ENCODE measurements at places on chromosomes 2 and 18.

DNA sequence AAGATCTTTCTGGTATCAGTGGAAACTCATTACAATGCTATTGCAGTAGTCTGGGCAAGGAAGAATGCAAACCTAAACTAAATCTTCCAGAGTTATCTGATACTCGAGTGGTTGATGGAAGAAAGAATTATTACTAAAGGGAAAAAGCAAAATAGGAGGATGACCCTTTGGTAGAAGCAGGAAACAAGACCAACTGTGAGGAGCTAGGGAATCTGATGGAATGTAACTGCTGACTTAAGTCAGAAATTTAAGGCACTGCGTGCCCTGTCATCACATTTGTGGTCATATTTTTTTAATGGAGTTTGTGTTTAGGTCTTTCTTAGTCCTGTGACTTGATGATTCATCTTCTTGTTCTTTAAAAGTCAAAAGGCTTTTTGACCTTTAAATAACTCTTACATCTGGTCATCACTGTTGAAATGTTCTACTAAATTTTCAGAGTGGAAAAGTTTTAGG lies 36.5 kb upstream of the ARMC9 start:
- peak; percentile 89 for DNase-seq

DNA sequence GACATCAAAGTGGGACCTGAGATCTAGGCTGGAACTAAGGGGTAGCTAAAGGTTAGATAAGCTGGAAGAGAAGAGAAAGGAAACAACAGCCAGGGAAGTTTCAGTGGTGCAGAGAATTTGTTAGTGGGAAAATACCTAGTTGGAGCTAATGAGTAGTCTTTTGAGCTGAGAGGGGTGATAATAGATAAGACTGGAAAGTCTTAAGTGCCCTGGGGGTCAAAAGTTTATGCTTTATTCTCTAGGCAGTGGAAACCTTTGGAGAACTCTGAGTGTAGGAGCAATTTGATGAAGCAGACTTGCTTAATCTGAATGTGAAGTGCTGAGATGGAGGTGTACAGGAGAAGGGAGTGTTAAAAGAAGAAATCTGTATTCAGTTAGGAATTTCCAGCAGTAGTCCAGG lies 90.8 kb downstream of the CPS1 start:
- DNase-seq = no peak

GRCh38 chr2:111534910-111535352 lies 349.1 kb downstream of the ANAPC1 start:
- peak; percentile 72 for DNase-seq

GRCh38 chr2:46462936-46463335 lies 16.4 kb upstream of the TMEM247 start:
- DNase-seq = no peak

DNA sequence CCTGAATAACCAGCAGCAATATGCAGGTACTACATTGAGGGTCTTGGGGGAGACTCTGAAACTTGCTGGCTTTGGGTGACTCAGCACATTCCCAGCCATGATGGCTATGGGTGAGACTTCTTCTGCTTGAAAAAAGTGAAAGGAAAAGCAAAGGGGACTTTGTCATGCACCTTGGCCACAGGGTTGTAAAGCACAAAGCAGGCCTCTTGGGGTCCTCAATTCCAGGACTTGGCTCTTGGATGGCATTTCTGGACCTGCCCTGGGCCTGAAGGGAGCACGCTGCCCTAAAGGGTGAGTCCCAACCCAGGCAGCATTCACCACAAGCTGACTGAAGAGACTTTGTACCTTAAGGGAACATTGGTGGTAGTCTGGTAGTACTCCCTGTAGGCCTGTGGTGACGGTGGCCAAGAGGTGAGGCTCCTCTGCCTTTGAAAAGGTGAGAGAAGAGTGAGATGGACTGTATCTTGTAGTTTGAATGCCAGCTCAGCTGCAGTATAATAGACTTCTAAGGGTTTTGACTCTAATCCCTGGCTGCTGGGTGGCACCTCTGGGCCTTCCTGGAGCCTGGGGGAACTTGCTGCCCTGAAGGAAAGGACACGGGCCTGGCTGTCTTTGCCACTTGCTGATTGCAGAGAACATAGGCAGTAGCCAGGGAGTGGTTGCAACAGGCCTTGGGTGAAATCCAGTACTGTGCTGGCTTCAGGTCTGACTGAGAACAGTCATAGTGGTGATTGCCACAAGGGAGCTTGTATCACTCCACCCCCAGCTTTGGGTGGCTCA lies 36.5 kb upstream of the CYTIP start:
- no peak for DNase-seq

GRCh38 chr2:102798181-102798580 lies 36.4 kb downstream of the TMEM182 start:
- no peak for DNase-seq

- no peak for DNase-seq
Measured at GRCh38 chr2:11507517-11507916, 26.3 kb upstream of the GREB1 start.

DNA sequence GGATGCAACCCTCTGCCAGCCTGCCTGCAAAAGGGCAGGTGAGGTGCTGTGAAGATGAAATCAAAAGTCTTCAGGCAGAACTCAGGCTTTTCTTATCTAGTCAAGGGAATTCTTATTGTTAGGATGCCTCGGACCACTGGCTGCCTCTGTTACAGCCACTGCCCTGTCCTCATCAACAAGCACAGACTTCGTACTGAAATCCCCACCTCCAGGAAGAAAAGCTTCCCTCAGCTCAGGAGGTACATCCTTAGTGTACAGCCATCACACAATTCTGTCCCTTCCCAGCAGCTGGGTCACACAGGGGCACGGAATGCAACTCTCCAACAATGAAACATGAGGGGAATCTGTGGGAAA lies 10.1 kb upstream of the RNU4ATAC start:
- no peak for DNase-seq

GRCh38 chr2:28414583-28414982 lies 21.9 kb downstream of the FOSL2 start:
- no peak for DNase-seq

GRCh38 chr2:203871371-203871983 lies 3.9 kb downstream of the CTLA4 start:
- no peak for DNase-seq

- no peak for DNase-seq
Measured at GRCh38 chr2:96737831-96738230, 2.0 kb downstream of the LMAN2L start.

DNA sequence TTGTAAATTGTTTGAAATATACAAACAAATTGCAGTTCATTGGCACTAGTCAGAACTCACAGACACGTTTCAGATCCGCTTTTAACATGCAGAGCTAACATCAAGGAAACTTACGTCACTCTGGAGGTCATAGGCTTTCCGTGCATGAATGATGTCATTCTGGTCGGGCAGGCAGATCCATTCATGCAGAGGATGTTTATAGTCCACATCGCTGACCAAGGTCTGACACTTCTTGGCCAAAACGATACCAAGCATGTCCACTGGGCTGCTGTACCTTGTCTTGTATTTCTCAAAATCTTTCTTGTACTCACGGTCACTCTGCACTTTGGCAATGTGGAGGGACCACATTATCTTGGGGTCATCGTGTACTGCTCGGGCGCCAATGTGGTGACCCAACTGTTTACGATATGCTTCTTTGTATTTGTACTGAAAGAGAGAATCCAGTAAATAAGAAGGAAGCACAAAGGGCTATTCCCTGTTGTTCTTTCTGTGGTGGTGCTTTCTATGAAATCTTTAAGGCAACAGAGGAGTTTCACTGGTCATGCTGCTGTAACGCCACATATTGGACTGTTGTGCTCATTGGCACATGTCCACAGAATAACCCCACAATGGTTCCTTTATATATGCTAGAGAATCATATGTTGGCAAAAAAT lies 114.8 kb downstream of the NEB start:
- no peak for DNase-seq

DNA sequence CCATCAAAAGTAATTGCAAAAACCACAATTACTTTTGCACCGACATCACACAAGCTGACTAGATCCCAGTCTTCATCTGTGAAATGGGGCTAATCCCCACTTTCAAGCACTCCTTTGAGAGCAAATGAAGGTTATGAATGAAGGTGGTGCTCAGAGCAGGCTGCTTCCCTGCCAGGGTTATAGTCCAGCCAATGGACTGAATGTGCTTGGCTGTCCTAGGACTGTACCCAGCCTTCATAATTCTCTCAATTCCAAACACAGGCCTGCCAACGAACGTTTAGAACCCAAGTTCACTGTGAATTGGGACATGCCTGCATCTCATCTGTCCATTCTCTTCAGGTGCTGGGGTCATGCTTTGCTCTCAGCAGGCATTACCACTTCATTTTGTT lies 27.8 kb upstream of the ICOS start:
- no peak for DNase-seq

DNA sequence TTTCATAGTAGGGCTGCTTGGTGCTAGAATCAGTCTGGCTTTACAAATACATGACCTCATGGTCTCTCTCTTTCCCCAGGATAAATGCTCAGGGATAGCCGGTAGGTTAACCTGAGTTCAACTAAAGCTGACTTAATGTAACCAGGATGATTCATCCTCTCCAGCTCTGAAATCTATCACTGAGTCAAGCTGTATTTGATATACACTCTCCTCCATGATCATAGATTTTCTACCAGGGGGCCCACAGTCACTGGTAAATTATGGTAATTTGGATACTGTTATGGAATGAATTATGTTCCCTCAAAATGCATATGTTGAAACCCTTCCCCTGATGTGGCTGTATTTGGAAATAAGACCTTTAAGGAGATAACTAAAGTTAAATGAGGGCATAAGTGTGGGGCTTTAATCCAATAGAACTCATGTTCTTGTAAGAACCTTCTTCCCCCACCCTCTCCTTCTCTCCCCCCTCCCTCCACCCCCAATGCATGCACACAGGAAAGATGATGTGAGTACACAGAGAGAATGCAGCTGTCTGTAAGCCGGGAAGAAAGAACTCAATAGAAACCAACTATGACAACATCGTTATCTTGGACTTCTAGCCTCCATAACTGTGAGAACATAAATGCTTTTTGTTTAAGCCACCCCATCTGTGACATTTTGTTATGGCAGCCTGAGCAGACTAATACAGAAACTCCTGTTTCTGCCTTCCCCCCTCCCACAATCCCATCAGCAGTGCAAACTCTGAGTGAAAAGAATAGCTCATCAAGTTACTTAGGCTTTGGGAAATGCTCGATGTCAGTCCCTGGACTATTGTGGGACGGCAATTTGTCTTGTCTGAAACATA lies 134.9 kb upstream of the KYNU start:
- peak; percentile 8 for DNase-seq

GRCh38 chr2:96423828-96424227 lies 81.3 kb downstream of the NEURL3 start:
- no peak for DNase-seq

- DNase-seq = peak; percentile 18
Measured at GRCh38 chr2:16226943-16227664, 286.8 kb downstream of the MYCN start.

GRCh38 chr18:48891721-48892120 lies 59.0 kb downstream of the SMAD7 start:
- no peak for DNase-seq

GRCh38 chr18:36527051-36527450 lies 229.5 kb downstream of the FHOD3 start:
- DNase-seq = no peak

GRCh38 chr2:235382601-235383000 lies 111.2 kb upstream of the AGAP1 start:
- DNase-seq = no peak

GRCh38 chr2:134469516-134470115 lies 215.7 kb downstream of the MGAT5 start:
- DNase-seq = no peak

GRCh38 chr2:218516614-218517013 lies 51.5 kb downstream of the USP37 start:
- DNase-seq = no peak

GRCh38 chr18:49609256-49610021 lies 47.6 kb downstream of the LIPG start:
- DNase-seq = no peak

- DNase-seq = no peak
Measured at GRCh38 chr2:1799174-1799573, 54.9 kb upstream of the PXDN start.

DNA sequence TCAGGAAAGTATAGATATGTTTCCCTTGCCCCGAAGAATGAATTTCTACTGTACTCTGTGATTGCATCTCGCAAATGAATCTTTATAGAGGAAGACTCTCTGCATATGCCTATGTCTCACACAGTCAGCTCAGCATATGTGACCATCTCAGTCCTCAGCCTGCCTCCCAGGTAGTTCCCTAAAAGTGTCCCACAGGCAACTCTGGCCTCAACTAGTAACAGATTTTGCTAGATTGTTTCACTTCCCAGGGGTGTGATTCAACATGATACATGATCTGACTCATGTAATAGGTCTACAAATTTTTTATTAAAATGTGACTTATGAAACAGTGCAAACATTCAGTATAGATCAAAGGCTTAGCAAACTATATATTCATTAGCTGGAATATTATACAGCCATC lies 296.6 kb upstream of the CRIM1 start:
- DNase-seq = no peak

- no peak for DNase-seq
Measured at GRCh38 chr18:73733806-73734314, 413.8 kb downstream of the FBXO15 start.

DNA sequence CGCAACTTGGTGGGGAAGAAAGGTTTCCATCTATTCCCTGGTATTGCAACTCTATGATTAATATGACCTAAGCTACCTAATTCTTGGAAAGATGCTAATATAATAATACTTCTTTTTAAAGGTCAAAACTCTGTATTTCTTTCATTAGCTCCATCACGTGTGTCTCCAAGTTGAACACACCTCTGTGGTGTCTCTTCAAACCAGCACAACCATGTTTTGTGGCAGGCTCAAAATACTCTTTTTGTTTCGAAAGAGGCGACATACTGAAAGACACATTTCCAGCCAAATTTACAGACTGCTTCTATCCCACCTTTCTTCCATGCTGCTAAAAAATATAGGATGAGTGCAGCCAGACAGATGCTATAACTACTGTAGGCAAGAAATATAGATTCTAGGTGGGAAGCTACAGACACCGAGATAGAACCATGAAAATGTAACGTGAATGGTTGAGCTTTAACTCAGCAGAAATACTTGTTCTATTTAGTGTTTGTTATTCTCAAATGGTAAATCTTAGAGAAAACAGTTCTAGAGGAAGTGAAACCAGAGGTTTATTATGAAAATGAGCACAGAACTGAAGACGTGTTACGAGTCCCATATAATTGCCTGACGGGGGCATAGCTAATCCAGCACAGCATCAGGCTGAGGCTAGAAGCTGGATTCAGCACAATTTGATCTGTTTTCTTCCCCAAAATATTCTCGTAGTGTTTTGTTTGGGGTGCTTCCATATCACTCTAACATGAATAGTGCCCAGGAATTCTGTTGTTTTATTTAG lies 991.5 kb upstream of the FANCL start:
- no peak for DNase-seq

- no peak for DNase-seq
Measured at GRCh38 chr2:224922142-224922727, 120.0 kb downstream of the DOCK10 start.

DNA sequence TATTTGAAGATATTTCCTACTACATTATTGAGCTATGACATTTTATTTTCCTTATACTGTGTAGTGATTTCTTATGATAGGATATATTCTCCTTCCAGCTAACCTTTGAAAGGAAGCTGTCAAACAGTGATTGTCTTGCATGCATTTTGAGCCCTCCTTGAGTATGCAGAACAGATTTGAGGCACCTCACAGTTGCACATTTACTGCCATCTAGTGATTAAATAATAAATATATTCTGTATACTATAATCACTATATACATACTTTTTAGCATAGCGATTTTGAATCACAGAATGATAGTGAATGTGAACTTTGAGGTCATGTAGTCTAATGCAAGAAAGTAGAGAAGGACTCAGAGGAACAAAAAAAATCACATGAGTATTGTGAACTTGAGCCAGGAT lies 268.4 kb upstream of the CDH19 start:
- no peak for DNase-seq

GRCh38 chr2:143519521-143519920 lies 390.3 kb downstream of the ARHGAP15 start:
- DNase-seq = no peak
